Activated gamma-delta T cell treated with anti-CD3 and anti-CD28 coated beads, Interleukin-2, amount 50 U/mL, for 16 hours (primary cell): ENCODE measurements at places on chromosomes 12 and 14.

DNA sequence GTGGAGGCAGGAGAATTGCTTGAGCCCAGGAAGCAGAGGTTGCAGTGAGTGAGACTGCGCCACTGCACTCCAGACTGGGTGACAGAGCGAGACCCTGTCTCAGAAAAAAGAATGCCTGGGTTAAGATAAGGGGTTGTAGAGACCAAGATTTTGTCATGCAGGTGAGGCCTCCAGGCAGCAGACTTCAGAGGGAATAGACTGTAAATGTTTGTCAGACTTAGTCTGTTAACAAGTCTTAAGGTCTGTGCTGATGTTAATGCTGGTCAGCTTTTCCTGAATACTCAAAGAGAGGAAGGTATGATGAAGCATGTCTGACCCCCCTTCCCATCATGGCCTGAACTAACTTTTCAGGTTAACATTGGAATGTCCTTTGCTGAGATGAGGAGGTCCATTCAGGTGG, 83.0 kb upstream of the FUT8 start:
- no peak for DNase-seq

DNA sequence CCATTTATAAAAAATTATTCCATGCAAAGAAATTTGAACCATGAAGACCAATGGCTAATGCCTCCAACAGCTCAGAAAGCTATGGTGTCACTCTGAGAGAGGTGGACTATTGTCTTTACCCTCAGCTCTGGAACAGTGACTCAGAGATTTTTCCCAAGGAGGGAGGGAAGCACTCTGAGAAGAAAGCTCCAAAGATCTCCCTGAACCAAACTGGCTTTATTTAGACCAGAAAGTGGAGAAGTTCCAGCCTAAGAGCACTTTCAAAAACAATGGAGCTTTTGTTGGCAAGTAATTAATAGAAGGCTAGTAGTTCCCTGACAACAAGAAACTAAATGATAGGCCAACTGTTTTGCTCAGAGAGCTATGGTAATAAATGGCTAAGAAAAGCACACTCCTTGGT, 599.9 kb upstream of the MDGA2 start:
- no peak for DNase-seq

DNA sequence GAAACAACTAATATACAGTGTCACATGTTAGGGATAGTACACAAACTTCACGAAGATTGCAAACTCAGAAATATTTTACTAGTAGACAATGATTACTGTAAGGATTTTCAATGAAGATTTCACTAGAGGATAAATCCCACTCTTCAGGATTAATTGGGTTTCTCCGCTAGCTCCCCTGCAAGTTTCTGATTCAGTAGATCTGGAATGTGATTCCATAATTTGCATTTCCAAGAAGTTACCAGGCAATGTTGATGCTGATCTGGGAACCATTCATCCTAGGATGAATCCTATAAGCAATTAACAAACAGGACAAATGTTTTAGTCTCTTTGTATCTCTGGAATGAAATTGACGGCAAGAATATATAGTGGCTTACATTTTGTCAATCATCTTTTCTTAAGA, 272.4 kb downstream of the ALX1 start:
- DNase-seq = no peak

- DNase-seq = no peak
Observed at GRCh38 chr12:106147956-106148355, 9.2 kb upstream of the NUAK1 start.

DNA sequence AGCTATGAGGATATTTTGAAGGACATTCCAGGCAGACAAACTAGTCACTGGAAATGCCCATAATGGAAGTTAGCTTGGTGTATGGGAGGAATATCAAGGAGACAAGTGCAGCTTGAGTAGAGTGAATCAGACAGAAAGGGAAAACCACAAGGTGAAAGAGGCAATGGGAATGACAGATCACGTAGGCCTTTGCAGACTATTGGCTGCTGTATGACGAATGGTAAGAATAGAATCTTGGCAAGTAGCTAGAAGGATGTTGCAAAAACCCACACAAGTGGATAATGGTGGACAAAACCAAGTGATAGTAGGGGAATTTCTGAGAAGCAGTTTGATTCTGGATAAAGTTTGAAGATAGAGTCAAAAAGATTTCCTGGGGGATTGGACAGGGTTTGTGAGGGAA, 196.9 kb upstream of the NOVA1 start:
- DNase-seq = no peak

- DNase-seq = no peak
Observed at GRCh38 chr12:105240228-105240627, 4.3 kb upstream of the APPL2 start.

GRCh38 chr14:97820781-97821180, 1023.6 kb downstream of the VRK1 start:
- DNase-seq = no peak

DNA sequence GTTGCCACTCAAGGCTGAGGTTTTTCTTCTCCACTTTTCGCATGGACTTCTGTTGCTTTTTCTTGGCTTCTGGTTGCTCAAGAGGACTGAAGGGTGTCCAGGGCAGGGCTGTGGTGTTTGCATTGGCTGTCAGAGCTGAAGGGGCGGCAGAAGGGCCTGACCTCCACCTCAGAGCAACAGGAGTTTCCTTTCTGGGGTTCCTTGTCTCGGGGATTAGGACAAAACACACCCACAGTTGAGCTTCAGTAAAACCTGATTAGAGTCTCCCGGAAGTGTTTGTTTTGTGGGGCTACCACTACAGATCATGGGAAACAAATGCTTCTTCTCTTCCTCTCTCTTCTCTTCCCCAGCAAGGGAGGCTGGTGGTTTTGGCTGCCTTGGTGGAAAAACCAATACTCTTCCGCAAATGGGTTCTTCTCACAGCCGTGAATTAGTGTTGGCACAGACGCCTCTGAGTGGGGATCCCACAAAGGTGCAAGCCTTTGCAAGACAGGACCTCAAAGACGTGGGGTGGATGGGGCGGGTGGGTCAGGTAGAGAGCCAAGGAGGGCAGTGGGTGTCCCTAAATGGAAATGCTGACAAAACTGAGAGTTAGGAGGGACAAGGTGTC, 317.7 kb upstream of the TBX3 start:
- no peak for DNase-seq

- no peak for DNase-seq
Observed at GRCh38 chr12:112149596-112149995, 24.2 kb downstream of the TRAFD1 start.

GRCh38 chr12:92289629-92290349, 144.1 kb upstream of the BTG1 start:
- DNase-seq = no peak

- no peak for DNase-seq
Observed at GRCh38 chr14:63470962-63471793, 72.0 kb downstream of the PPP2R5E start.

DNA sequence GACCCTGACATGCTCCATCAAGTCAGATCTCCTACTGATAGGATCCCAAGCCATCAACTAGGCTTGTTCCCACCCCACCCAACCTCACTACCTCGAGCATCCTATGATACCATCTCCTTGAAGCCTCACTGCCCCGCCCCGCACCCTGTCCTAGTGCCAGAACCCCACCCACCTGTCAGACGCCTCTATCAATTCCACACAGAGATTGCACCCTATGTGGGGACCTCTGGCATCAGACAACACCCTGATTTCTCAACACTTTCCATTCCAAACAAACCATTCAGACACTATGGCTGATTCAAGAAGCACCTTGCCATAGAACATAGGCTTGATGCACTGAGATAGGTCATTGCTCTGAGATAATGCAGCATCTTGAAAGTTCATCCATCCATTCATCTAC, 3.1 kb upstream of the GLTP start:
- no peak for DNase-seq

DNA sequence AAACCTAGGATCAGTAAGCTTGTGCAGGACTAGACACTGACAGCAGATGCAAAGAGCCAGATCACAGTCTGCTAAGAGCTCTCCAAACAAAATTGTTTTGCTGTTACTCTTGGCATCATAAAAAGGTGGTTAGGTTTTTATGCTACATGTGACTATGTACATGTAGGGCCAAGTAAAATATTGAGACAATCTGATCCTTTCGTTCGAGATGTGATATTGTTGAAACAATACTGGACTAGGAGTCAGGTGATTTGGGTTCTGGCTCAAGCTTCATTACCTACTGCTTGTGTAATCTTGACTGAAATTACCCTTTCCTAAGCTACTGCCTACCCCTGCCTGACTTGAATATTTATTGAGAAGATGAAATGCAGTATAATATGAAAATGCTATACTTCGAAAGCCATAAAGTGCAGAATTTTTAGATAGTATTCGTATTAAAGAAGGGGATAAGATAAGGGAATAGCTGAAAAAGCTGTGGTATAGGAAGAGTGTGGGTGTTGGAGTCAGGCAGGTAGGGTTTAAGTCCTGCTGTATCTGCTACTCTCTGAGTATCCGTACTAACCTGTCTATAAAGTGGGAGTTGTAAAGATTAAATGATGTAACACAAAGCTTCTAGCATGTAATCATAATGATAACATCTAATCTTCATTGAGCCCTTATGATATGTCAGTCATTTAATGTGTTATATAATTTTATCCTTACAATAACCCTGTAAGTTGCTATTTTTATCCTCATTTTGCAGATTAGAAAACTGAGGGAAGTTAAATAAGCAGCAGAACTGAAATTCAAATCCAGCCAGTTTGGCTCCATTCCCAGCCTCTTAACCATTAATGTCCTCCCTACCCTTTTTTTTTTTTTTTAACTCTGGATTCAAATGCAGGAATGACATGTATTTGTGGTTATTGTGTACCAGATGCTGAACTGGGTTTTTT, 38.6 kb upstream of the ATF1 start:
- DNase-seq = no peak

DNA sequence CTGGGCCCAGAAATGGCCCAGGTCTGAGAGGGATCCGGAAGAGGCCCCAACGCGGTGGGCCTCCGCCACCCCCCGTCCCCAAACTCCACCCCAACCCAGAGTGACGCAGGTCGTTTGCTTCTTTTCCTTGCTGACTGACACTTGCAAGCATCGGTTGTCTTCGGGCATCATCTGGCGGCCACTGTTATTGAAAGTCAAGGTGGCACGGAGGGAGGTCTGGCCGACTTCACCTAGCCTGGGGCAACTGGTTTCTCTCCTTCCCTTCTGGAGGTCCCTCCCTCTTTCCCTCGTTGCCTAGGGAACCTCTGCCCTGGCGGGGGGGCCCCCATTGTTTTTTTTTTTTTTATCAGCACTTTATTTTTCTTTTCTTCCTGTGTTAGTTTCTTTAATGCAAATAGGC, 241.8 kb downstream of the ALG10 start:
- DNase-seq = no peak

DNA sequence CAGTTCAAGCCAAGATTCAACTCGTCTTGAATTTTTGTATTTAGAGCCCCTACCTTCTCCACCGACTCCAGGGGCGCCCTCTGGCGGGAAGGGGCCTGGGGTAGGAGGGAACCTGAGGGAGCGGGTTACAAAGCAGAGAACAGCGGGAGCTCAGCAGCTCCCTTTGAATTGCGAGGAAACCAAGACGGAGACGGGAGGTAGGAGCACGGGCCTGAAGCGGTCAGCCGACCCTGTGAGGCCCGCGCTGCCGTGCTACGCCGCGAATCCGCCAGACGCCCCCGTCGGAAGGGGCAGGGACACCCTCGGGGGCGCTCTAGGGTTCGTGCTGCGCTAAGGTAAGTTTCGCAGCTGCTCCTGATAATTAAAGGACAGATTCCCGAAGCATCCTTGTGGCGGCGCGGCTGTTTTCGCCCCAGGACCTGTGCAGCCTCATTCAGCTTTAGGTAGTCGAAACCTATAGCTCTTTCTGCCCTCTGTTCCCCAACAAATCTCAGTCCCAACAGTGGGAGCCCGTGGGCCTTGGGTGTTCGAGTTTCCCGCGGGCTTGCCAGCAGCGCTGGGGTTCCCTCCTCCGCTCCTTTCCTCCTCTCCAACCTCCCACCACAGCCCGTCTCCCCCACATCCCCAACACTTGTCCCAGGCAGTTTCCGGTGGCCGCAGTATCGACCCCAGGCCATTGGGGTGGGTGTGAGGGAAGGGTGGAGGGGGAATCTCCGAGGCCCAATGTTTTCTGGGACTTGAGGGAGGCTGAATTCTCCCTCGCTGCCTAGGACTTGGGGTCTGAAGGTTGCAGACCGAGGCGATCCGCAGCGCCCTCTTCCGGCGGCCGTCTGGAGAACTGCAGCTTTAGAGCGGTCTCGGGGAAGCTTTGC, 5.1 kb upstream of the NKX2-1 start:
- DNase-seq = no peak

DNA sequence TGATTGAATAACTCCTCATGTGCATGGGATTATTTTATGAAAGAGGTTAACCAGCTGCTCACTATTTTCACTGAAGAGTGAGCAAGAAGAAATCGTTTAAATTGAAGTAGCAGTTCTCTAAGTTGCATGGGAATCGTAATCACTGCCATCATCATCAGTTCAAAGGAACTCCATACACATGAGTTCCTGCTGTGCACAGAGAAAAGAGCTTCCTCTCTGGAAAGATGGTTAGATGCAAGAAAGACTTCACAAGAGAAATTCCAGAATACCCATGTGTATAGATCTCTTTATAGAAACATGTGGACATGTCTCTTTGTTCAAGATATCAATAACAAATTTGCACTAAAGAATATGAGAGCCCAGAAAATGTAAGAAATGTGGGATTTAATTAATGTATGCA, 291.3 kb downstream of the PDZRN4 start:
- no peak for DNase-seq

DNA sequence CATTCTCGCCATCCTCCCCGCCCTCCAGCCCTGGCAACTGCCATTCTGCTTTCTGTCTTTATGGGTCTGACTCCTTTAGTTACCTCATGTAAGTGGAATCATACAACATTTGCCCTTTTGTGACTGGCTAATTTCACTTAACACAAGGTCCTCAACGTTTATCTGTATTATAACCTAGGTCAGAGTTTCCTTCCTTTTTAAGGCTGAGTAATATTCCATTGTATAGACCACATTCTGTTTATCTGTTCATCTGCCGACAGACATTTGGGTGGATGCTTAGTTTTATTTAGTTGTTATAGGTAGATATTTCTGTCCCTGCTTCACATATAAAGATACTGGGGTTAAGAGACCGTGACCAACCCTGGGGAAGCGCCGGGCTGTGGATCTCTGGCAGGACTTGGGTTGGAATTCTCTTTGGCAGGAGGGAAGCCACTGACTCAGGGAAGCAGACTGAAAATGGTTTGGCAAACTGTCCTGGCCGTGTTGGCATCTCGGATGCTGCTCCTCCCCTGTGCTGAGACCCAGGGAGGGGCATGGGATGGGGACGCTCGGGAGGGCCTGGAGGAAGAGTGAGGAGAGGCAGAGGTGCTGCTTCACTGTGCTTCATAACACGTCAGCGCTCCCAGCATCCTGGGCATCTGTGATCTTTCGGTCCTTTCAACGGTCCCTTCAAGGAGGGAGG, 38.9 kb downstream of the TEAD4 start:
- no peak for DNase-seq

GRCh38 chr14:51621654-51622053, 30.1 kb upstream of the FRMD6 start:
- DNase-seq = no peak

DNA sequence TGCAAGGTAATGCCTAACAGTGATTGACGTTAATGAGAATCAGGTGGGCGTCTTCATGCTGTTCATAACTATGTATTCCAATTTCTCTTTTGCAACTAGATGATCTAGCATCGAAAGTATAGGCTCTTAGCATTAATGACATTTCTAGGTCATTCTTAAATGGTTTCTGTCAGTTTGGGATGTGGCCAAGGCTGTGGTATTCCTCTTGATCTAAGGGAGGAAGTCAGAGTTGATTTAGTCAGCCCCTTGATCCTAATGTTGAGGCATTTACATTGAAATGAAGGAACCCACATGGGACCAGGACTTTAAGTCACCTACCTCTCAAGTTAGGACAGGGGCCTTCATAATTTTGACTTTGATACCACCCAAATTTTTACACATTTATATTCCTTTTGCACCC, 448.1 kb downstream of the NPAS3 start:
- no peak for DNase-seq

- no peak for DNase-seq
Observed at GRCh38 chr12:68236421-68237059, 10.9 kb upstream of the IL26 start.
